Thoracic aorta endothelial cell (primary cell): ENCODE measurements at places on chromosomes 6 and 20. TPM values are rescaled to one million over a fixed set of nuclear protein-coding genes. Genes with fewer than 3 reads are reported as not detected.

The MUC21 gene
- not detected in 2 replicates for total RNA-seq

The SRMS gene
- total RNA-seq: not detected in 2 replicates

The CLIC5 gene
- under 0.01 and 0.07 TPM in 2 replicates for total RNA-seq

The TPBG gene
- total RNA-seq: 15.4 and 21.2 TPM in 2 replicates

The CBLN4 gene
- total RNA-seq: not detected in 2 replicates

The BPIFB1 gene
- total RNA-seq: not detected in 2 replicates

The KIAA0408 gene
- 0.07 and 0.13 TPM in 2 replicates for total RNA-seq

The STK4 gene
- total RNA-seq: 37.5 and 48.5 TPM in 2 replicates

The CYP39A1 gene
- 0.13 and 0.22 TPM in 2 replicates for total RNA-seq

The LRRN4 gene
- total RNA-seq: under 0.01 TPM in 1 of 2 replicates, not detected in the other

The PDE10A gene
- total RNA-seq: 9.1 and 18.9 TPM in 2 replicates

The HLA-DRB5 gene
- not detected in 2 replicates for total RNA-seq

The TMEM63B gene
- total RNA-seq: 19.9 and 23.5 TPM in 2 replicates

The SNTA1 gene
- total RNA-seq: 5.3 and 7.6 TPM in 2 replicates

The GJA10 gene
- not detected in 2 replicates for total RNA-seq

The EEF1A2 gene
- 1.0 and 2.3 TPM in 2 replicates for total RNA-seq

The GPR6 gene
- total RNA-seq: not detected in 2 replicates

The DSP gene
- total RNA-seq: under 0.01 and 0.22 TPM in 2 replicates

The PRR18 gene
- total RNA-seq: not detected in 2 replicates
